ENCODE measurements at places on chromosomes 4 and X.

DNA sequence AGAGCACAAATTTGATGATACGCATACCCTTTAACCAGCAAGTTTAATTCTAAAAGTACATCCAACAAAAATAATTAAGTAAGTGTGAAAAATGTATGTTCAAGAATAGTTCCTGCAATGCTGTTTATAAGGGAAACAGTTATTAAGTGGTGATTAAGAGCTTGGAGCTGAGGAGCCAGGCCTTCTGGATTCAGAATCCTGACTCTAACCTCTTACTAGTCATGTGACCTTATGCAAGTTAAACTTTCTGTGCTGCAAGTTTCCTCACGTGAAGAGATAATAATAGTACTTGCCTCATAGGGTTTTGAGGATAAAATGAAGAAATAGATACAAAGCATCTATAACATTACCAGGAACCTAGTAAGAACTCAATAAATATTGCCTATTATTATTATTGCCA, 77.7 kb downstream of the FAM13A start:
- DNase-seq = no peak

DNA sequence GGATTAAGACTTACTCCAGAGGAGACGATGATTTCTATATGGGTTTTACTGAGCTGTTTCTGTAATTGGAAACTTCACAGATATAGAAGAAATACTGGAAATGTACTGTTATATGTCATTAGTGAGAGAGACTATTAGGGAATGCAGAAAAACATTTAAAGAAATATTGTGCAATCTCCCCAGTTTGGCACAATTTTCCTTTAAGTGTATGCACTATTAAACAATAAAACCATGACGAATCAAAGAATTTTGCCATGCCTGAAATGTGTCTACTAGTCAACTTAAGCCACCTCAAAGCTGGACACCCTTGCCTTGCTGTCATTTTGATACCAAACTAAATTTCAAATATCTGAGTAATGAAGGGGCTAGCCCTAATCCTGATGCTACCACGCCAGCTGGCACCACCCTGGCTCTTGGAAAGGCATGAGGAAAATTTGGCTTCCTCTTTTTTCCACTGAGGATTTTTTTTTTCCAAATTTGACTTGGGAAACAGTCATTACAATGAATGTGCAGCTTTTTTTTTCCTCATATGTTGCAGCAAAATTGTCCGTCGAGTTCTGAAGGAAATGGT, 36.1 kb downstream of the MTTP start:
- DNase-seq = no peak

GRCh38 chrX:65502618-65503017, 32.0 kb downstream of the LAS1L start:
- DNase-seq = no peak

DNA sequence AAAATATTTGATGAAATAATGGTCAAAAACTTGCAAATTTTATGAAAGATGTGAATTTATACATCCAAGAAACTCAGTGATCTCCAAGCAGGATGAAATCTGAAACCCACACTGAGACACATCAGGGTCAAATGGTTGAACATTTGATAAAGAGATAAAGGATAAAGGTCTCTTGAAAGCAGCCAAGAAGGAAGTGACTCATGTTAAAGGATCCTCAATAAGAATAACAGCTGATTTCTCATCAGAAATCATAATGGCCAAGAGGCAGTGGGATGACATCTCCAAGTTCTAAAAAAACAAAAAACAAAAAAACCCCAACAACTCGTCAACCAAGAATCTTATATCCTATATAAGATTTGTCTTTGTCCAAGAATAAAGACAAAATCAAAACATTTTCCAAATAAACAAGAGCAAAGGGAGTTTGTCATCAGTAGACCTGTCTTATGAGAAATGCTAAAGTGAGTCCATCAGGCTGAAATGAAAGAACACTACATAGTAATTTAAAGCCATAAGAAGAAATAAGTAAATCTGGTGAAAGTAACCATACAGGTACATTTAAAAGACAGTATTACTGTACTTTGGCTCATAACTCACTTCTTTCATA, 121.7 kb downstream of the PDS5A start:
- DNase-seq = peak; percentile 18

GRCh38 chr4:112818594-112818965, 181.6 kb downstream of the LARP7 start:
- no peak for DNase-seq

- no peak for DNase-seq
These were observed 32.1 kb upstream of the KLHL13 start for GRCh38 chrX:118148737-118149136.

DNA sequence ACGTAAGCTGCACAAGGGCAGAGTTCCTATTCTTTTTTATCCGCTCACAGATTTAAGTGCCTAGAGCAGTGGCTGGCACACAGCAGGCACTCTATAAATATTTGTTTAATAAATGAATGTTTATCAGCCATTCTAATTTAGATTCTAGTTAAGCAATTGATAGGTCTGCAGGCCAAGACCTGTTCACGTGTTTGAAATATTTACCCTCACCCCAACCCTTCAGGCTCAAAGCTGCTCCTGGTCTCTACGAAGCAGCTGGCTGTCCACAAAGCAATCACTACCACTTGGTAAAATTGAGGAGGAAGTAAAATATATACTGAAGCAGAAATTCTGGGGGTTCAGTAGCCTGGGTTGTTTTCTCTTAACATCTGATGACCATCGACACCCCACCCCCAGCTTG, 158.1 kb downstream of the MGST2 start:
- no peak for DNase-seq

- no peak for DNase-seq
These were observed 50.0 kb downstream of the GRIA2 start for GRCh38 chr4:157270552-157270951.

DNA sequence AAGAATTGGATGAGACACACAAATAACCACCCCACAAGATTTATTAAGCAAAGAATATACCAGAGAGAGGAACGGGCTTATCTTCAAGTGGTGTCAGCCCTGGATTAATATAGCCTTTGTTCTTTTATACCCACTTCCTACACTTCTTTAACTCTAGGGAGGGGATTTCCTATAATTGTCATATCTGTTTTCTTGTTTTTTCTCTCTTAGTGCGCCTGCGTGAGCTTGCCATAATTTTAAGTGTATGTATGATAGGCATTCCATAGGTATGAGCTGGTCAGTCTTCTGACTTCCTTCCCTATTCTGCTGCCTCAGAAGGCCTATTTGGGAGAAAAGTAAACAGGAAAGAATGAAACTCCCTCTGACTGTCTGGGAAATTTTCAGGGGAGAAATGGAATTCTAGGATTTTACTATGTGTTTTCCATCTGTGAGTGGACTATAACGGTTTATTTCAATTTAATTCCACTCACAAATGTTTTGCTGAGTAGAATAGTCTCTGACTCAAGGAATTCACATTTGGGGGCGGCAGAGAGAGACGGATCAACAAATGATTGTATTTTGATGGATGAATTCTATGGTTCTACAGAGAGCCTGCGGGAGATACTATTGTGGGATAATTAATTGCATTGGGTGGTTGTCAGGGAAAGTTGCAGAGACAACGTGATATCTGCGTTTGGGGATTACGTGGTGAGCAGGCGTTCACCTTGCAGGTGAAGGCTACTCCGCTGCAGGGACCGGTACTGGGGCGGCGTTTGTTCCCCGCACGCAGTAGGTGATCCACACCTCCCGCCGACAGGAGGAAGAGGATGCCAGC, 626 bp upstream of the CEP135 start:
- peak; percentile 96 for DNase-seq

- DNase-seq = no peak
These were observed 88.6 kb upstream of the MAD2L1 start for GRCh38 chr4:120155287-120155686.

- no peak for DNase-seq
These were observed 91.1 kb upstream of the KIT start for GRCh38 chr4:54566608-54567007.

DNA sequence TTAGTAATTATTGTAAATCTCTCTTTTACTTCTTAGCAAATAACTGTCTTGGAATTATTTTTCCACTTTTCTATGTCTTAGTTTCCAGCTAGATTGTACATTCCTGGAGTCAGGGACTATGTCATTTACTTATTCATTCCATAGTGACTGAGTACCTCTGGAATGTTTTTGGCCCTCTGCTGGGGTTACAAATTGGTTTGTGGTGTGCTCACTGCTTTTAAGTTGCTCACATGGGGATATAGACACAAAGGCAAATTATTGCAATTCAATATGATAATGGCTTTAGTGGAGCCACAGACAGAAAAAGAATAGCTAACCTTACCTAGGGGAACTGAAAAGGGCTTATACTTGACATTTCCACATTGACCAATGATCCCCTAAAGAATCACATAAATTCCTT, 63.7 kb upstream of the PDGFRA start:
- peak; percentile 97 for DNase-seq

DNA sequence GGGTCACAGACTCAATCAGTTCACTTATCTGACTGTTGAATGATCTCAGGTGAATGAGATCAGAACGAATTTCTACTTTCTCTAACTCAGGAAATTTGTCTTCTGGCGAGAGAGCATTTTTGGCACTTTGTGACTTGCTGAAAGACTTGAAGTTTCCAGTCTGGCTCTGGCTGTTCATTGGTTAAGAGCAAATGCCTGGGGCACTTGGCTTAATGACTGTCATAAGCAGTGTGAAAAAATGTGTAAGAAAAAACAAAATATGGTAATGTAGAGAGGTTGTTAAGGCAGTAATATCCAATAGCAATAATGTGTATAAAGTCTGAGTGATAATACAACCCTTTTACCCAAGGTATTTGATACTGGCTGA, 71.3 kb upstream of the PGRMC2 start:
- DNase-seq = no peak

GRCh38 chr4:8230891-8231290, 31.8 kb downstream of the SH3TC1 start:
- peak; percentile 77 for DNase-seq

- no peak for DNase-seq
These were observed 391 bp downstream of the UBL4A start for GRCh38 chrX:154486052-154486395.

GRCh38 chr4:189828081-189828697, 112.5 kb upstream of the FRG1 start:
- no peak for DNase-seq

GRCh38 chr4:43471950-43472349, 579.4 kb downstream of the GRXCR1 start:
- DNase-seq = no peak

DNA sequence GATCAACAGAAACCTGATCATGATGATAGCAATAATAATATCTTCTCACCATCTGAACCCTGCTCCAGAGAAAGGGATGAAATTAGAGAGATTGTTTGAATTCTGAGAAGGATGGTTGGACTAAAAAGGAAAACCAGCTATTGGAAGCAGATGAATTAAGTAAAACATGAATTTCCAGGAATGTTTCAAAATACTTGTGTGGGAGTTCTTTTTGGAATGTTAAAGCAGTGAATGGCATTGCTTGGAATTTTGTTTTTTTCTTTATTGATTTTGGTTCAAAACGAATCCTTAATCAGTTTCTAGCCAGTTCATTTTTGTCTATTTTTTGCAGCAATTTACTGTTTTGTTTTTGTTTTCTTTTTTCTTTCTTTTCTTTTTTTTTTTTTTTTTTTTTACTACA, 150.3 kb downstream of the NHS start:
- DNase-seq = peak; percentile 55

GRCh38 chr4:186920483-186920882, 196.8 kb upstream of the FAT1 start:
- peak; percentile 59 for DNase-seq

DNA sequence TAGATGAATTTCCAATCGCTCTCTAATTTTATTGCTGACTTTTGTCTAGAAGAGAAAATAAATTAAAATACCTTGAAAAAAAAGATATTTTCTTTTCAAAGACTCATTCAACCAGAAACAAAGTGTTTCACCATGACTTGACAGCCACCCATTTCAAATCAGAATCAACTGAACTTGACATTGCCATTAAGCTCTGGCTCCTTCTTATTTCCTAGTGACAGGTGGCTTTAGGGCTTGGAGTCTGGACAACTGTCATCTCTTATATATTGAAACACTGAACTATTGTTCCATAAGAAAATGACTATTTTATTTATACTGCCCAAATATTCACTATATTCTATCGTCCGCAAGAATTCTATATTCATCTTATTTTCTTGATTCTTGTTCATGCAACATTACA, 229.2 kb downstream of the SLC39A8 start:
- DNase-seq = no peak

DNA sequence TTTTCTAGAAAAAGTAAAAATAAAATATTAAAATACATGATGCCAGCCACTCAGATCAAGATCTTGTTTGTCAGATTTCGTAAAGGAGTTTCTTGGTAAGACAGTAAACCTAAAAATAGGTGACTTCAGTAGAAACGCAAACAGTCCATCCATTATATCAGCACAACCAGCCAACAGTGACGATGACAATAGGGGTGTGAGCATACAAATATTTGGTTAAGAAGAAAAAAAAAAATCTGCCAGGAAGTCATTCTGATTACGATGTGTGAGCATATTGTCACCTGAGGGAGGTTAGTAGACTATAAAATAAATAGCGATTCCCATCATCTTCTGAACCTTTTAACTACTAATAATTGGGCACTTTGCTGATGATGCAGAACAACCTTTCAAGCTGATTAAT, 37.6 kb downstream of the SLC7A11 start:
- DNase-seq = no peak

- DNase-seq = no peak
These were observed 383.7 kb downstream of the NAF1 start for GRCh38 chr4:162782778-162783525.

DNA sequence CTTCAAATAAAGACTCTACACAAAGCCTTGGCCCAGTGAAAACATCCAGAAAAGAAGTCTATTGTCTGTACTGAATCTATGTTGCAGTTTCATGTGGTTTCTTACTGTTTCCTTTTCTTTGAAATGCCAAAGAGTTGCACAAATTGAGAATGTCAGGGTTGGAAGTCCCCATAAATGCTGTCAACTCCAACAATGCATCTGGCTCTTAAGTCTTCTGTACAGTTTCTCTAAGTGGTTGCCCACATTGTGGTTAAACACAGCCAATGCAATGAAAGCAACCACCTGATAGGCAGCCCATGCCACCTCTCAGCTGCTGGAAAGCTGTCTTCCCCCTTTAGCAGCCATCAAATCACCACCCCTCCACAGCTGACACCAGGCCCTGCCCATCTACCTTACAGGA, 67.2 kb upstream of the C1GALT1C1 start:
- DNase-seq = no peak

DNA sequence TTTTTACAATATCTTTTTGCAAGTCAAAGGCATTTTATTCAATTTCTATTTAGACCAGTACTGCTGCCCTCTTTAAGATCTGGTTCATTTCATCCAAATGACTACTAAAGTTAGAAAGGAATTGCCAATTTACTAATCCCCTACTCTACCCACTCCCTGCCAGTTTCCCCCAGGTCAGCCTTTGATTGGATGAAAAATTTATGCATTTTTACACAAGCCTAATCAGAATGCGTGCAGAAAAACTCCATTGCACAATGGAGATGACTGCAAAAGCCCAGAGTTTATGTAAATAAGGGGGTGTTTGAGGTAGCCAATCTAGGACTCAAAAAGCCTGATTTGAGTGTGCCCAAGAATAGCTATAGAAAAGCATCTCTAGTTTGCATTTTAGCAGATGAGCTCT, 310.6 kb downstream of the PABPC4L start:
- DNase-seq = no peak

- DNase-seq = no peak
These were observed 66.1 kb downstream of the RBMX2 start for GRCh38 chrX:130467936-130468335.

- DNase-seq = no peak
These were observed 72.8 kb downstream of the IRF2 start for GRCh38 chr4:184401397-184402171.

GRCh38 chr4:157978680-157979361, 194.0 kb downstream of the GASK1B start:
- peak; percentile 73 for DNase-seq

- DNase-seq = no peak
These were observed 163.3 kb upstream of the SPOCK3 start for GRCh38 chr4:167397586-167397985.
